Hepatocyte (in vitro differentiated cells): ENCODE measurements at places on chromosomes 11 and 22. TPM values are rescaled to one million over a fixed set of nuclear protein-coding genes. Genes with fewer than 3 reads are reported as not detected.

Gene NKAPD1
- 8.8 and 21.5 TPM in 2 replicates for polyA plus RNA-seq

Gene OR51B4
- polyA plus RNA-seq = 0.17 TPM in 1 of 2 replicates, not detected in the other

Gene MMP13
- polyA plus RNA-seq = not detected in 2 replicates

Gene LUZP2
- polyA plus RNA-seq = 2.2 and 2.7 TPM in 2 replicates

Gene BTBD18
- 0.24 and 0.39 TPM in 2 replicates for polyA plus RNA-seq

Gene MFNG
- polyA plus RNA-seq = 3.3 and 6.3 TPM in 2 replicates

Gene ANO5
- polyA plus RNA-seq = 1.2 and 2.6 TPM in 2 replicates
